ENCODE measurements at places on chromosomes 5 and 9.

GRCh38 chr5:142327111-142327842 is 2.5 kb upstream of the SPRY4 start:
- no peak for DNase-seq

DNA sequence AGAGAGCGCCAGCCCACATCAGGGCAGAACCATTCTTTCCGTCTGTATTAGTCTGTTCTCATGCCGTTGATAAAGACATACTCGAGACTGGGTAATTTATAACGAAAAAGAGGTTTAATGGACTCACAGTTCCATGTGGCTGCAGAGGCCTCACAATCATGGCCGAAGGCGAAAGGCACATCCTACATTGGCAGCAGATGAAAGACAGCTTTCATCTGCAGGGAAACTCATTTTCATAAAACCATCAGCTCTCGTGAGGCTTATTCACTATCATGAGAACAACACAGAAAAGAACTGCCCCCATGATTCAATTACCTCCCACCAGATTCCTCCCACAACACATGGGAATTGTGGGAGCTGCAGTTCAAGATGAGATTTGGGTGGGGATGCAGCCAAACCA is 4.7 kb upstream of the FSD1L start:
- no peak for DNase-seq

GRCh38 chr9:135045264-135045927 is 42.1 kb upstream of the OLFM1 start:
- no peak for DNase-seq

GRCh38 chr5:159953609-159954008 is 37.3 kb downstream of the ADRA1B start:
- DNase-seq = no peak

DNA sequence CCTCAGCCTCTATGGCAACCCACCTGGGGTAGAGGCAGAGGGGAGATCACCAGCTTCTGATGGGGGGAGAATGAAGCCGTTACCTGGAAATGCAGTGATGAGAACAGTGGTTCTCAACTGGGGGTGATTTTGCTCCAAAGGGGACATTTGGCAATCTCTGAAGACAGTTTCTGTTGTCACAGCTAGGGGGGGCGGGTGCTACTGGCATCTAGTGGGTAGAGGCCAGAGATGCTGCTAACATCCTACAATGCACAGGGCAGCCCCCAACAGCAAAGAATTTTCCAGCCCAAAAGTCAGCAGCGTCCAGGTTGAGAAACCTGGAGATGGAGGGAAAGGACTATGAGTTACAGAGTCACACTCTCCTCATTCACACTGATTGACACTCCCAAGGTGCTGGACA is 84.5 kb downstream of the FGF1 start:
- no peak for DNase-seq

DNA sequence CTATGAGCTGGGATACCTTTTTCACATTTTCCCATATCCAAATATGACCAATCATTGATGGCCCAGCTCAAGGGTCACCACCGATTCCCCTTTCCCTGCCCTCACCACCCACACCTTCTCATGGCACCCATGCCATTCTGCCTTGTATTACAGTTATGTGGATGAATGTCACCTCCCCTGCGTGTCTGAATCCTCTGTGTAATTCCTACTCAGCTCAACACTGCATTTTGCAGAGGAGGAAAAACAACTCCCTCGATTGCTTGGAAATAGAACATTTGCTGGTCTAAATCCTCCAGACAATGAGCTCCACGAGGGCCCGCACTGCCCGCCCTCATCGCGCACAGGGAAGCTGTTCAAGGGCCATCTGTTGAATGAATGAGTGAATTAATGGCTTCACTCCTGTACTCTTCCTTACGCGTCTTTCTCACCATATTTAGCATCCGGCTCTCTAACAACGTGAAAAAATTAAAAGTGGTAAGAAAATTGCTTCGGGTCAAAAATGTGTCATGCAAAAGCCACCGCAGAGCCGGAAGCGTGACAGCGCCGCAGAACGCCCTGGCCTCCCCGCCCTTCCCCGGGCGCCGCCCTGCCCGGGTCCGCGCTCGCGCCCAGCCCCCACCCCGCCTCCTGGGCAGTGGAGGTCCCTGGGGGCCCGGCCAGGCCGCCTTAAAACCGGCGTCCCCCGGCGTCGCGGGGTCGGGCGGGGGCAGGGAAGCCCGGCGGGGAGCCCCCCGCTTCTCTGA is 704 bp downstream of the SUSD1 start:
- peak; percentile 80 for DNase-seq

GRCh38 chr9:121485623-121486022 is 14.0 kb downstream of the GGTA1 start:
- DNase-seq = no peak

GRCh38 chr5:129387944-129388343 is 72.2 kb upstream of the ADAMTS19 start:
- no peak for DNase-seq

DNA sequence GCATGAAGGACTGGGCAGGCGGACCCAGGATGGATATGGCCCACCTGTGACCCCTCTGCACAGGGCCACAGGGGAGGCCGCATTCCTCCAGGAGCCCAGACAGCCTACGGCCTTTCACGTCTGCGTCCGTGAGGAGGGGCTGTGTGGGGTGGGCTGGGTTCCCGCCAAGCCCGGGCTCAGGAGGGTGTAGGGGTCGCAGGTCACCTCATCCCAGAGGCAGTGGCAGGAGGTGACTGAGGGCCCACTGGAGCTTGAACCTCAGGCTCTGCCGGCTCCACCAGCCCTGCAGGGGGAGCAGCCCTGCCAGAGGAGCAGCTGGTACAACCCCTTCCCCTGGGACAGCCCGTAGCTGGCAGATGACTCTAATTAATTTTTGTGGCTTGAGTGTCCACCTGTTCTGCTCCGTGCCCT is 40.7 kb upstream of the CACNA1B start:
- no peak for DNase-seq

DNA sequence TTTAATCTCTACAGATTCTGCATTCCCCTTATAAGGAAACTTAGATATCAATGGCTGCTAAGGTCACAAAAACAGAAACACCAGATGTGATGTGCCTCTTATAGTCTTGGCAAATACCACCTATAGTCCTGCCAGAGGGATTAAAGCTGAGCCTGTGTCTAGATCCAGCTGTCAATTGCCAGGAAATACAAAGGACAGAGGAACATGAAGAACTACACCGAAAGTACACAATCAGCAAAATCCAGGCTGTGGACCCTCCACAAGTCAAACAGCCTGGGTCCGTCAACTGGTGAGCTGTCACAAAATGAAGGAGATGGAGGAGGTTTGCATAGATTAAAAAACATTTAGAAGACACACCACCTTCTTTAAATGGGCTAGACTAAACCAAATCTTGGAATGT is 85.4 kb downstream of the KLF4 start:
- no peak for DNase-seq

Measured in CD4-positive, alpha-beta T cell treated with Interleukin-1 beta for 1 hour (primary cell).